ENCODE measurements at places on chromosomes 1 and 21. TPM values are rescaled to one million over a fixed set of nuclear protein-coding genes. Genes with fewer than 3 reads are reported as not detected.

HES3 gene
- not detected for total RNA-seq

NUDT4B gene
- 8.8 TPM for total RNA-seq

TTC34 gene
- 0.06 TPM for total RNA-seq

GRCh38 chr1:37153116-37154100, 119.1 kb upstream of the GRIK3 start:
- H3K27ac ChIP-seq = no peak overlapping the region
- no peak overlapping the region for H3K4me3 ChIP-seq
- H3K4me1 ChIP-seq = no peaks in the 10 kb centered on the region
- peak; percentile 29 for DNase-seq
- H3K36me3 ChIP-seq = no peaks in the 10 kb centered on the region
- H3K27me3 ChIP-seq = no peaks in the 10 kb centered on the region

DNA sequence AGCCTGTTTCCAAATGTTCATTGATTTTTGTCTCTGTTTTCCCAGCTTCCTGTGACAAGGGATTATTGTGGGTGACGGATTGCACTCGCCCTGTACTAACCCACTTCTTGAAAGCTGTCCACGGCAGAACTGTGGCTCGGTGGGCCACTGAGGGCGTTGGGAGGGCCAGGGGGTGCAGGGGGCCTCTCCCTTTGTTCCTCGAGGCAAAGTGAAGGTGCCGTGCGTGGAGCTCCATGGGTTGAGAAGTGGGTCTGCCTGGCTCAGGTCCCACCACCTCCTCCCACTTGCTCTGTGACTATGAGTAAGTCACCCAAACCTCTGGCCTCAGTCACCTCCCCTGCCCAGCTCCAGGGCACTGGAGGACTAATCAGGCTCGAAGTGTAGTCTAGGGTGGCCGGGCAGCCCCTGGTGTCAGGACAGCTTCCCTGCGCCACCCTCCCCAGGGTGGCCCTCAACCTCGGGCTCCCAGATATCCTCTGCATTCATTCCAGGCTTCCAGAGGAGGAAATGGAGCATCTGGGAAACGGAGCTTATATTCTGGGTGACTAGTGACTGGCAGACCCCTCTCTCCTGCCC, 148.6 kb downstream of the NPHP4 start:
- no peaks in the 10 kb centered on the region for H3K36me3 ChIP-seq
- H3K4me3 ChIP-seq = no peak overlapping the region

GRCh38 chr1:52571783-52572182, 18.9 kb upstream of the TUT4 start:
- H3K27ac ChIP-seq = no peak overlapping the region
- H3K4me1 ChIP-seq = peaks cover 22% of the 10 kb centered on the region
- no peak overlapping the region for H3K4me3 ChIP-seq

GRCh38 chr1:207904391-207904790, 6.5 kb downstream of the CD34 start:
- H3K4me3 ChIP-seq = no peak overlapping the region
- no peaks in the 10 kb centered on the region for H3K36me3 ChIP-seq
- H3K27me3 ChIP-seq = no peaks in the 10 kb centered on the region
- no peak overlapping the region for H3K27ac ChIP-seq
- DNase-seq = no peak

DNA sequence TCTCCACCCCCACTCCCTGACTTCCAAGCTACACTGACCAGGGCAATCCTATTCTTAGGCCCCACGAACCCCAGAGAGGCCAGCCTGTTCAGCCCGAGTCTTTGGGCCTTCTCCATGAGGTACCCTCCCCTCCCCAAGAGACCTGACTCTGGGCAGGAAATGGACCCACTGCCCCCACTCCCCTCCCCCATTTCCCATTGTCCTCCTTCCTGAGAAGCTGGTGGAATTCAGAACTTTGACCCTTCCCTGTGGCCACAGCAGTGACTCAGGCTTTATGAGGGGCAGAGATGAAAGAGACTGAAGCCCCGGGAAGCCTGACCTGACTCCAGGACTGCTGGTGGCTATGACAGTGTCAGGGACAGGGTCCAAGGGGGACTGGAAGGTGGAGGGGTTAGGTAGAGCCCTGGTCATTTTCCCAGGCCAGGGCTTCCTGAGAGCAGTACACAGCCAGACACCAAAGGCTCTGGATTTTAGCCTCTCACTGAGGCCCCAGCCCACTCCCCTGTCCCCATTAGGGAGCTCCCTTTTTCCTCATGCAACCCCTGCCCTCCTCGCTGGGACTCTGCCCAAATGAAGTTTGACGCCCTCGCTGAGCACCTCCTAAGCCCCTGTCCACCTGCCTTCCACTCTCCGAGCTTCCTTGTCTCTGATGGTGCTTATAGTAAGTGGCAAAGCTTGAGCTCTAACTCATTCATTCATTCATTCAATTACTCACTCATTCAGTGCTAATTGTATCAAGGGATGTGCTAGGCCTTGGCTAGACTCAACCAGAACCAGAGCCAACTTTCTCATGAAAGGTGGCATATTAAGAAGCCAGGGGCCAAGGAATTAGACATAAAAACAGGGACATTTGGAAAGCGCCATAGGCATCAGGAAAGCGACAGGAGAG, 3.0 kb downstream of the CRYBG2 start:
- no peaks in the 10 kb centered on the region for H3K36me3 ChIP-seq
- DNase-seq = peak; percentile 31
- H3K4me1 ChIP-seq = peaks cover 16% of the 10 kb centered on the region

DNA sequence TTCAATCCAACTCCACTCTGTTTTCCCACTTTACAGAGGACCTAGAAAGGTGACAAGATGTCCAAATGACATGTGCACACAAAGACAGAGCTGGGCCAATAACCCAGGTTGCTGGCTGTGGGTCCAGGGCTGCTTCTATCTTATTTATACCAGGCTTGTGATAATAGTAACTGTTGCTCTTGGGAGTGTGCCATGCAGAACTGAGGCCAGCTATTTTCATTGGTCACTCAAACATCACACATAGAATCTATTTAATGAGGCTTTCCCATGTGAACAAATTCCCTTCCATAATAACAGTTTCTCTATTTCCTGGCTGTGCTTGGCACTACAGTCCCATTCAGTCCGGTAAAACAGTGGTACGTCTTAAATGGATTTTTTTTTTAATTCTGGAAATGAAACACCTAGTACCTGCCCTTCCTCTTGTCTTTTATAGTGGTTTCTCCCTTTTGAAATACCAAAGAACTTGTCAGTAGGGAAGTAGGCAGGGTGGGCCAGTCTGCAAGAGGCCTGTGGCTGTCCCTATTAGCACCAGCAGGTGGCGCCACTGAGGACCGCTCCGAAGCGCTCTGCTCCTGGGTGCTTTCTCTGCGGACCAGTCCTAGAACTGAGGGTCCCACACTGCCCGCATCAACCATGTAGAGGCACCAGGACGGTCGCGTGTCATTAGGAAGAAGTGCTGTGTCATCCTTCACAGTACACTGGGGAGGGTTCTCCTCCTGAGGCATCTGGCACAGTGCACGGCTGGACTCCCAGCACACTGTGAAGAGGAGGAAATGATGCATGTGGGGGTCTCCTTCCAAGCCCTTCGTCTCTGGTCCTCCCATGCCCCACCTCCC, 52.1 kb downstream of the GPR161 start:
- DNase-seq = no peak
- H3K36me3 ChIP-seq = peaks cover 23% of the 10 kb centered on the region
- peaks cover 37% of the 10 kb centered on the region for H3K4me1 ChIP-seq

DNA sequence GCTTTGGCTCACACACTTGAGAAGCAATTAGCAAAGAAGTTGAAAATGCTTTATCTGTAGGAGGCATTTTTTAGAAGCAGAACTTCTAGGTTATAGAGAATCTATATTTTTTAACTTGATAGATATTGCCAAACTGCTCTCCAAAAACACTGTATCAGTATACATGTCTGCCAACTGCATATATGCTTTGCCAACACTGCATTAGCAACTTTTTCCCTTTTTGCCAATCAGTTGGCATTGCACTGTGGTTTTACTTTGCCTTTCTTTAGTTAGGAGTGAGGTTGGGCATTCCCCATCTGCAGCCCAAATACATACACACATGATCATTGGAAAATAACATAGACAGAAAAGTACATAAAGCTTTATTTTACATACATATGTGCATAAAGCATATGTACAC, 15.0 kb downstream of the PADI3 start:
- H3K4me3 ChIP-seq = no peak overlapping the region
- H3K27me3 ChIP-seq = no peaks in the 10 kb centered on the region
- H3K36me3 ChIP-seq = peaks cover 3% of the 10 kb centered on the region

GRCh38 chr1:194024659-194025058, 838.2 kb upstream of the B3GALT2 start:
- no peaks in the 10 kb centered on the region for H3K36me3 ChIP-seq
- DNase-seq = no peak
- no peak overlapping the region for H3K4me3 ChIP-seq

- H3K4me1 ChIP-seq = peaks cover 23% of the 10 kb centered on the region
- no peak for DNase-seq
- H3K36me3 ChIP-seq = no peaks in the 10 kb centered on the region
Measured at GRCh38 chr1:223136086-223136485, 7.0 kb downstream of the TLR5 start.

DNA sequence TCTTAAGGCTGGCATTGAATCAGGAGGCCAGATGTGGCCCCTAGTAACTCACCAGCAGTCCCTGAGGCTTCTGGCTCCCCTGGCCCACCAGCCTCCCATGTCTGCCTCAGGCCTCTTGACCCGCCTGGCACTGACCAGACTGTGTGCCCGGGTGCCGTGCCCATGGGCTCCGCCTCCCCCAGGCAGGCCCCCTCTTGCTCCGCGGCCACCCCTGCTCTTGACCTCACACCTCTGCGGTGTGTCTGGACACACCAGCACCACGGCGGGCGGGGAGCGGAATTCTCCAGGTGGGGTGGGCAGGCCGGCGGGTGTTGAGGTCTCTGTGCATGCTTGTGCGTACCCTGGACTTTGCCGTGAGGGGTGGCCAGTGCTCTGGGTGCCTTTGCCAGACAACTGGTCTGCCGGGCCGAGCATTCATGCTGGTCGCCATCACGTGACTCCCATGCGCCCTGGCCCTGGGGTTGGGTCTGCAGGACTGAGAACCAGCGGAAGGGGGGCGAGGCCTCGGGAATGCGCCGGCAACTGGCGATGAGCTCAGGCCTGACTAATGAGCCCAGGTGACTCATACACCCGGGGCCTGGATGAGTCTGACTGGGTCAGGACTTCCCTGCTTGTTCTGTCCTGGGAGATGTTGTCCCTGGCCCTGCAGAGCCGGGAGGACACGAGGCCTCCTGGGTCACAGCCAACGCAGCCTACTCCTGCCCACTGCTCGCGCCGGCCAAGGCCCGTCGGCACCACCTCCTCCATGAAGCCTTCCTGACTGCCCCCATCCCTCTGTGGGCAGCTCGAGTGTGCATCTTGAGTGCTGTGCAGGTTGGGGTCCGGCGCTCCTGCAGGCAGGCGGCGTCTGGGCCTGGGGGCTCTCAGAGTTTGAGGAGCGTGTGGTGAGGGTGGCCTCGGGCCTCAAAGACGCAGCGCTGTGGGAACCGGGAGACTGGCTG, 22.6 kb downstream of the COL18A1 start:
- no peaks in the 10 kb centered on the region for H3K27me3 ChIP-seq
- H3K4me3 ChIP-seq = no peak overlapping the region
- peak; percentile 80 for DNase-seq
- H3K4me1 ChIP-seq = peaks cover 23% of the 10 kb centered on the region
- 0 out of 2 replicates have a peak, but pooled peaks cover 3% of the 10 kb centered on the region for H3K36me3 ChIP-seq

- peak; percentile 15 for DNase-seq
- H3K4me3 ChIP-seq = no peak overlapping the region
- H3K27me3 ChIP-seq = no peaks in the 10 kb centered on the region
- H3K27ac ChIP-seq = no peak overlapping the region
- H3K36me3 ChIP-seq = peaks cover 2% of the 10 kb centered on the region
Measured at GRCh38 chr1:176033881-176034280, 173.2 kb downstream of the COP1 start.

DNA sequence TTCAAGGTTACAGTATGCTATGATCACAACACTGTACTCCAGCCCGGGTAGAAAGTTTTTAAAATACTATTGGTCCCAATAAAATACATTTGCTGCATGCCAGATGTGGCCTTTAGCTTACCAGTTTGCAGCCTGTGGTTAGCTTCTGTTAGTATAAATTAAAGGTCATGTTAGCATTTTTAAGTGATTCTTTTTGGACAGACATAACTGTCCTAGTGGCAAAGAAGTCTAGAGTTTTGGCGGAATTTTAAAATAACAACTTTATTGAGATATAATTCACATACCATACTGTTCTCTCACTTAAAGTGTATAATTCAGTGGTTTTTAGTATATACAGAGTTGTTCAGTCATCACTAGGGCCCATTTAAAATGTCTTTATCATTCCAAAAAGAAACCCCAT, 24.3 kb upstream of the TMEM39B start:
- no peaks in the 10 kb centered on the region for H3K4me1 ChIP-seq
- no peak overlapping the region for H3K4me3 ChIP-seq
- no peak overlapping the region for H3K27ac ChIP-seq
- peaks cover 46% of the 10 kb centered on the region for H3K36me3 ChIP-seq
- no peak for DNase-seq

DNA sequence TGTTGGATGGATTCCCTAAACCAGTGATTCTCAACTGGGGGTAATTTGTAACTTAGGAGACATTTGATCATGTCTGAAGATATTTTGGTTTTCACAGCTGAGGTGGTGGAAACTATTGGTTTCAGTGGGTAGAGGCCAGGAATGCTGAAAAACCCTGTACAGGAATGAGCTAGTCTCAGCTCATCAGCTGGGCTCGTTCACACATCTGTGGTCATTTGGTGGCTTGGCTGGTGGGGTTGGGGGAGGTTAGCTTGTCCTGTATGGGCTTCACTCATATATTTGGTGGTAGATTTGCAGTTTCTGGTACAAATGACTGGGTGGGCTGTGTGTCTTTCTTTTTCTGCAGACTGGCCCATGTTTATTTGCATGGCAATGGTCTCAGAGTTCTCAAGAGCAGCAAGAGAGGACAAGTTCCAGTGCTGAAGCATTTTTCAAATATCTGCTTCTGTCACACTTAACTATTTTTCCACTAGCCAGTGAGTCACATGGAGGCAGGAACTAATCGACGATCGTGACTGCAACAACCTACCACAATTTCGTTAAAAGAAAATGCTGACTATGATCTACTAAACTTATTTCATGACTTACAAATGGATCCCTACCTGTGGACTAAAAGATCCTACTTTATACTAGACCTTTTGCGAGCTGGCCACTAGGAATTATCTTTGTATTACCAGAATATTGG, 321.7 kb upstream of the PLXNA2 start:
- no peak overlapping the region for H3K27ac ChIP-seq
- H3K27me3 ChIP-seq = no peaks in the 10 kb centered on the region
- H3K4me1 ChIP-seq = no peaks in the 10 kb centered on the region
- no peak overlapping the region for H3K4me3 ChIP-seq

GRCh38 chr1:247429496-247429895, 13.5 kb downstream of the NLRP3 start:
- no peaks in the 10 kb centered on the region for H3K27me3 ChIP-seq
- no peak overlapping the region for H3K4me3 ChIP-seq
- H3K36me3 ChIP-seq = no peaks in the 10 kb centered on the region
- no peaks in the 10 kb centered on the region for H3K4me1 ChIP-seq
- no peak for DNase-seq
- no peak overlapping the region for H3K27ac ChIP-seq

DNA sequence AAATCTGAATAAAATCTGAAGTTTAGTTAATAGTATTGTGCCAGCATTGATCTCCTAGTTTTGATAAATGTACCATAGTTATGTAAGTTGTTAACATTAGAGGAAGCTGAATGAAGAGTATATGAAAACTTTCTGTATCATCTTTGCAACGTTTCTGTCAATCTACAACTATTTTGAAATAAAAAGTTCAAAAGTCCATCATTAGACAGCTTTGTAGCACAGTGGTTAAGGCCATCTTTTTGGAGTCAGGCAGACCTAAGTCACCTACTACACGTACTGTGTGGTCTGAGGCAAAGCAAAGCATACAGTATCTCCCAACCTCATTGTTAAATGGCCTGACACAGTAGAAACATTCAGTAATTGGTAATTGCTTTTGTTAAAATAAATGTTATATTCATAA, 47.9 kb upstream of the ATP1A1 start:
- H3K36me3 ChIP-seq = no peaks in the 10 kb centered on the region
- H3K4me1 ChIP-seq = no peaks in the 10 kb centered on the region
- H3K4me3 ChIP-seq = no peak overlapping the region
- peaks cover 24% of the 10 kb centered on the region for H3K27me3 ChIP-seq
- DNase-seq = no peak
